ENCODE measurements at places on chromosomes 1 and 21. TPM values are rescaled to one million over a fixed set of nuclear protein-coding genes. Genes with fewer than 3 reads are reported as not detected.

SGIP1 gene
- total RNA-seq: 10.4 TPM

LRIF1 gene
- total RNA-seq: 20.0 TPM

RIT1 gene
- 20.8 TPM for total RNA-seq

CRP gene
- not detected for total RNA-seq

C1orf56 gene
- total RNA-seq: 1.9 TPM

VAV3 gene
- not detected for total RNA-seq

PLPP3 gene
- 4.9 TPM for total RNA-seq

ADAM30 gene
- not detected for total RNA-seq

TMCO2 gene
- not detected for total RNA-seq
